Stimulated activated CD4-positive, alpha-beta T cell treated with anti-CD3 and anti-CD28 coated beads, Interleukin-4, amount 100 ng/mL, for 4 hours (primary cell): ENCODE measurements at places on chromosomes 1 and 21.

DNA sequence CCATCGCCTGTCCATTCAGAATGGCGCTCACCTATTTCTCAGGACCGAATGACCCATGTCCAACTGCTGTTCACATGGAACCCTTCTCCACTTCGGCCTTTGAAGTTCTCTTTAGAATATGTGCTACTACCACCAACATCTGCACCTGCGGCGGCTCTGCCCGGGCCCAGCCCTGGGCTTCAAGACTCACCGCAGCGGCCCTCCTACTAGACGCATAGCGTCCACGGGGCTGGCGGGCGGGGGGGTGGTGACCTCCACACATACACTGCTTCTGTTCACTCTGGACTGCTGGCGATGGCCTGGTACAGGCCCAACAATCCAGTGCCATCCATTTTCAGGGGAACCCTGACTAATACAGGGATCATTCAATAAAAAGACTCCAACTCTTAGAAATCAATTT, 394.2 kb downstream of the VAV3 start:
- no peak for DNase-seq

DNA sequence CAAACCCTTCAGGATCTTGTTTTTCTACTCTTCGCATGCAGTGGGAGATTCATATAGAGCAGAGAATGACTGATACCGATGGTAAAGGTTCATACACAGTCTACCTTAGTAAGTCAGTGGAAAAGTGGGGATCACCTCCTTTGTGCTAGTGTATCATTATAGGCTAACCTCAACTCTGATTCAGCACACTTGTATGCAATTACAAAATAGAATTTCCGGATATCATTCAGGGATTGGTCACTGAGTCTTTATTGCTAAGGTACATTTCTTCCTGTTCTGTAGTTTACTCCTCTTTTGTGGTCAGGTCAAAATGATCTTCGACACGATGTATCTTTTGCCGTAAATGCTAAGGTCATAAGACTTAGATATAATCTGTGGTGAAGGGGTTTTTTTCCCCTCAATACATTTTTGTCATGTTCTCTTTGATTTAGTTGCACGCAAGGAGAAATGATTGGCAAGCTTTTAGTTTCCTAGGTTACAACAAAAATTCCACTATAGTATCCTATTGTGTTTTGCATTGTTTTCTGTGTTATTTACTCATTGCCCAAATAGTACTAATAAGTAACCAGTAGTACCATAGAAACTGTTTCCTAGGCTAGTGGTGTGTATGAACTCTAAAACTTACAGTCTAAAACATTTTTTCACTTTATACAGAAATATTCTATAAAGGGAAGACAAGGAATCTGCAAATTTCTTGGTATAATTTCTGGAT, 35.7 kb upstream of the PLA2G4A start:
- no peak for DNase-seq

DNA sequence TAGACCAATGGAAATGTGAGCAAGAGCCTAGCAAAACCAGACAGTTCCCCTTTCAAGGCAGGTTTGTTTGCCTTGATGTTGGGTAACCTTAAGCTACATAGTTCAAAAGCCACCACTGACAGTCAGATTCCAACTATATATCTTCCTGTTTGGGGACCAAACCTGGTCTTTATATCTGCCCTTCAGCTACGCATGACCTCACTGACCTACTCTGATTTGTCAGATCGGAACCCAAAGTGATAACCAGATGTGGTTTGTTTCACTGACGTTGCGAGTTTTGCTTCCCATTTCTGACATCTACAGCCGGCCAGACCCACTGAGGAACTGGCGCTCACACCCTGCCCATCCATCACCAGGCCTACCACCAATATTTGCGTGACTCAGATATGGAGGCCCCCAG, 361.1 kb upstream of the CHRM3 start:
- no peak for DNase-seq

GRCh38 chr1:67838180-67838910, 5.1 kb upstream of the GNG12 start:
- no peak for DNase-seq

GRCh38 chr1:82845866-82846265, 1045.1 kb downstream of the ADGRL2 start:
- no peak for DNase-seq

- no peak for DNase-seq
Observed at GRCh38 chr1:97164276-97164639, 442.7 kb downstream of the PTBP2 start.

GRCh38 chr1:211548321-211549091, 30.5 kb downstream of the SLC30A1 start:
- peak; percentile 7 for DNase-seq

DNA sequence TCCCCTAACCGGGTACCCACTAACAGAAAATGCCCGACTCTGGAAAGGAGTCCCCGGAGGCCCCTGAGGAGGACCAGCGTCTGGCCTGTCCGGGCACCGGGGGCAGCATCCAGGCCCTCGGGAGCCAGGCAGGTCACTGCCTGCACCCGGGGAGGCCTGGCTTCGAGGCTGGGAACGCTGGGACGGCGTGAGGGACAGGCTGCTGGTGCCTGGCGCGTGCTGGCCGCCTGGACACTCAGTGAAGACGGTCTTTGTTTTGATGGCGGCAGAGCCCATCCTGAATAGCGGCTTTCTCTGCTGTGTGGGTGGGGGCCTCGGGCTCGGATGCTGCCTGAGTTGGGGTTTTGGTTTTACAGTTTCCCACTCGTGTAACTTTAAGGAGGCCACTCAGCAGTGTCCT, 37.6 kb downstream of the PRKCZ start:
- no peak for DNase-seq

DNA sequence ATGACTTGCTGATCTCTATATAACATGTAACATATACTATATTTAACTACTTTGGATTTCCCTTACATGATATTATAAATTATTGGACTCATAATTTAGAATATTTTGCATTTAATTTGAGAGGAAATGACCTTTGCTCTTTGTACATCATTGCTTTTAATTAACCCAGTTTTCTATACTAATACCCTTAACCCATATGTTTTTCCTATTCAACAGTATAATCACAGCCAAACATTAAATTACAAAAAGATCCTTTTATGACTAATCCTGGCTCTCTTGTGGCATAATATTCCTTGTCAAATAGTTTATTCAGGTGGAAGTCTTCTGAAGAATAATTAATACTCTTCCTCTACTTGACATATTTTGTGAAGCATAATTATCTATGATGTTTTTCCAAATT, 56.0 kb upstream of the GPR52 start:
- DNase-seq = no peak

DNA sequence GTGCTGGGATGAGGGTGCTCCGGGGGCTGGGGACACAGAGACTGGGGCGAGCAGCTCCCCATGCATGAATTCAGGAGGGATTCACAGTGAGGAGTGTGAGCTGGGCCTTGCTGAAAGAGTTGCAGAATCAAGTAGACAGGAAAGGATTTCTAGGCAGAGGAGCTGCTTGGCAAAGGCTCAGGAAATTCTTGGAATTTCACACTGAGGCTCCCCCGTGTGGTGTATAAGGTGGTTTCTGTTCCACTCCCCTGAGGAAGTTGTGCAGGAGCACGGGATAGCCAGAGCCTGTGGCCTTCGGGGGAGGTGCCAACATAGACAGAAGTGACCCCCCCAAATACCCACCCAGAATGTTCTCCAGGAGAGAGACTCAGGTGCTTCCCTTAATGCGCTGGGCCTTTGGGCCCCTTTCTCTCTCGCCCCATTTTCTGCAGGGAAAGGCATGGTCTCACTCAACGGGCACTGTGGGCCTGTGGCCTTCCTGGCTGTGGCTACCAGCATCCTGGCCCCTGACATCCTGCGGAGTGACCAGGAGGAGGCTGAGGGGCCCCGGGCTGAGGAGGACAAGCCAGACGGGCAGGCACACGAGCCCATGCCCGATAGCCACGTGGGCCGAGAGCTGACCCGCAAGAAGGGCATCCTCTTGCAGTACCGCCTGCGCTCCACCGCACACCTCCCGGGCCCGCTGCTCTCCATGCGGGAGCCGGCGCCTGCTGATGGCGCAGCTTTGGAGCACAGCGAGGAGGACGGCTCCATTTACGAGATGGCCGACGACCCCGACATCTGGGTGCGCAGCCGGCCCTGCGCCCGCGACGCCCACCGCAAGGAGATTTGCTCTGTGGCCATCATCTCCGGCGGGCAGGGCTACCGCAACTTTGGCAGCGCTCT, 58.5 kb upstream of the ACTL8 start:
- no peak for DNase-seq

DNA sequence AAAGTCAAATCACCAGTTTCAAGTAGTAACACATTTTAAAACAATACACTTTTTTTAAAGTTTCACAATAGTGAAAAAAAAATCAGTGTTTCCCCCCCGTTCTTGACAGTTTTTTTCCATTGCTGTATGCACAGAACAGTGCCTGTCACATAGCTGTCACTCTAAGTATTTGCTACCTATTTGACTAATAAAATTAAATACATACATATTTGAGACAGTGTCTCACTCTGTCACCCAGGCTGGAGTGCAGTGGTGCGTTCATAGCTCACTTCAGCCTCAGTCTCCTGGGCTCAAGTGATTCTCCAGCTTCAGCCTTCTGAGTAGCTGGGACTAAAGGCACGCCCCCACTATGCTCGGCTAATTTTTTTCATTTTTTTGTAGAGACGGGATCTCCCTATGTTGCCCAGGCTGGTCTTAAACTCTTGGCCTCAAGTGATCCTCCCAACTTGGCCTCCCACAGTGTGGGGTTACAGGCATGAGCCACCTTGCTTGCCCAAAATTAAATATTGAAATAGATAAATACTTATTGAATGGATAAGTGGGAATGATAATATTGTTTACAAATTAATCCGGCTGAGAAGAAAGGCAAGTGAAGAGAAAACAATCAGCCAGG, 12.6 kb upstream of the RHBG start:
- DNase-seq = no peak

- DNase-seq = no peak
Observed at GRCh38 chr1:55034476-55035133, 4.7 kb upstream of the PCSK9 start.

- no peak for DNase-seq
Observed at GRCh38 chr1:23759277-23759676, 16.0 kb downstream of the ELOA start.

DNA sequence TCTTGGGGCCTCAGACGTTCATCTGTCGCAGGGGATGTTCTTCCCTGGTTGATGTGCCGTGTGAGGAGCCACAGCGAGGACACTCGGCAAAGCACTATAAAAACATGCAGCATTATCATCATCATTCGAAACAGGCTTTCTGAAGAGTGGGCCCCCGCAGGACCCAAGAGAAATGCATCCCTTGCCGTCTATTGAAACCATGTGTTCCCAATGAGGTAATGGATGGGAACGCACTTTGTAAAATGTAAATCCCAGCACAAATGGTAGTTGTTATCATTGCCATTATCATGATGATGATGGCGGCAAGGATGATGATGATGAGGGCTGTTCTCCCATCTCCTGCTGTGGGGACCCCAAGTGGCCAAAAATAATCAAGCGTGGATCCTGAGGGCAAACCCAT, 76.8 kb downstream of the GLIS1 start:
- no peak for DNase-seq

- no peak for DNase-seq
Observed at GRCh38 chr21:25569711-25570110, 37.6 kb downstream of the MRPL39 start.

DNA sequence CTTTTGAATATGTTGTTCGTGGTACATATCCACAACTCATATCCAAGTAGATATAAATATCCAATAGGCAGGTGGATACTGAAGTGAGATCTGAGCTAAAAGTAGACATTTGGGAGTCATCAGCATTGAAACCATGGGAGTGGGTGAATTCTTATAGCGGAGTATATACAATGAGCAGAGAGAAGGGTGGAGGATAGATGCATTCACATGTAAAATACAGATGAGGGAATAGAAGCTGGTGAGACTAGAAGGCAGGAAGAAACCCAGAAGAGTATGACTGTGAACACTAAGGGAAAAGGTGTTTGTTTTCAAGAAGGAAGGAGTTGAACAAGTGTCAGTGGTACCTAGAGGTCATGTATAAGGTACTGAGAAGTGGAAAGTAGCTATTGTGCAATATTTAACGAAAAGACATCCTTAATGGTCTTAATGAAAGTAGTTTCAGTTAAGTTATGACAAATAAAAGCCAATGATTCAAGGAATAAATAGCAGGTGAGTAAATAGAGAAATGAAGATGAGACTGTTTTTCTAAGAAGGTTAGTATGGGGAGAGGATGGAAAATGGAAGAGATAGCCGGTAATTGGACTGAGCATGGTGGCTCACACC, 181.6 kb upstream of the CACYBP start:
- DNase-seq = no peak

GRCh38 chr1:6819246-6820040, 34.2 kb downstream of the CAMTA1 start:
- DNase-seq = no peak

GRCh38 chr1:161131523-161132409, 701 bp downstream of the DEDD start:
- no peak for DNase-seq

DNA sequence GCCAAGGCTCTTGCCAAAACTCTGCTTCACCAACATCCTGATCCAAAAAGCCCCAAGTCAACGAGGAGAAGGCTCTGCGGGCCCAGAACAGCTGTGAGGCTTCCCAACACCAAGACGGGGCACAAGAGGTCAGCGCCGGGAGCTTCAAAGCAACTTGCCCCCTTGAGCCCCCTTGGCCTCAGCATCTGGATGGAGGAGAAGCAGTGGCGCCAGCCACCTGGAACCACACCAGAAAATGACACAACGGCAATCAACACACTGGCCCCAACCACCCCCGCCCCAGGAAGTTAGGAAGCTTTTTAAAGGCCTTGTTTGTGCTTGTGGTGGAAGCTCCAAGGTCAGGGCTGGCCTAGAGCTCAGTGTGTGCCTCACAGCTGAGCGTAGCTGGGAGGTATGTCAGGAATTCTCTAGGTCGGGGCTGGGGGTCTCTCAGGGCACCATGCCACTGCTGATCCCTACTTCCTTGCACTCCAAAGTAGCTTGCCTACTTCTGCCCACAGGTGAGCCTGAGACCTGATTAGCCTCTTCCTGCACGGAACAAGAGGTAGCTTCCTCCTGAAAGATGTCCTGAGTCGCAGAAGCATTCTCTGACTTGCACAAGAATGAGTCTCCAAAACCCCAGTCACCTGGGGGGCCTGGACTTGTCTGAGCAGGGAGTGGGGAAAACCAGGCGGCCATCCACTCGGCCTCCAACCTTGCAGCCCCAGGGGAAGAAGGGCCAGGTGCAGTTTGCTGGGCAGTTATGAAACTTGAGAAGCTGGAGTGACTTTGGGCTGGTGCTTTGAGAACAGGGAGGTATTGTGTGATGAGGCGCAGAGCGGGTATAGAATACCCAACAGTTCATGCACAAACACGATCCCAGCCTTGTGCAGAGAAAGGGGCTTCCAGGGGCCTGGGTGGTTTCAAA, 9.7 kb upstream of the SRP9 start:
- DNase-seq = no peak

GRCh38 chr1:76336931-76337371, 262.4 kb downstream of the ST6GALNAC3 start:
- DNase-seq = no peak

GRCh38 chr1:48007047-48007446, 9.9 kb upstream of the TRABD2B start:
- no peak for DNase-seq

GRCh38 chr1:2632561-2633361, at the start of gene MMEL1:
Gene MMEL1 (minus strand): TSS chr1:2633016. CDS start chr1:2629484, 3,532 bp downstream.
- no peak for DNase-seq
